ENCODE measurements at places on chromosomes 1 and 21.
A peak's percentile ranks its signal among the peaks of the same experiment; 100 is the strongest.

DNA sequence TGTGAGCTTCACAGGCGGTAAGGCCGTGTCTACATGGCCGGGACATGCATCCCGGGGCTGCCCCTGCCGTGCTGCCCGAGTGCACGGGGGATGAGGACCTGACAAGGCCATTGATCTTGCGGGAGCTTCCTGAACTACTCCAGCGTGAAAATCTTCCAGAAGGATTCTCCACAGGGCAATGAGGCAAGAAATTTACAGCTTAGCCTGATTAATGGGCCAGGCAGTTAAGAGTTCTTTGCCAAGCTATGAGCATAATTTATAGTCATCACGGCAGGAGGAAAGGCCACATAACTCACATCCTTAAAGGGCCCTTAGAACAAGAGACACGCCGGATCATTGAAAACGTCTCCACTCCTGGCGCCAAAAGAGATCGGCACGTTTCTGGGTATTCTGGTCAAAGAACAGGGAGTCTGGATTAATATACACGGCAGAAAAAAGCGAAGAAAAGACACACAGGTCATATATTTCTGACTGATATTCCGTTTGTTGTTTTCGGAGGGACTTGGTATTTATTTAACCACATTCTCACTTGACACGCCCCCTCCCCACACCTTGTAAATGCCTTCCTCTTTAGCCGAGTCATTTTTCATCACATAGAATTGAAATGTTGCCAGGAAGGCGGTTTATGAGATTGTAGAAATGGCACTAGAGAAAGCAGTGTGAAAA is 180.5 kb downstream of the DYRK1A start:
- no peak for DNase-seq

GRCh38 chr1:227280836-227281235 is 37.5 kb downstream of the CDC42BPA start:
- no peak for DNase-seq

GRCh38 chr1:12461754-12462153 is 156.3 kb downstream of the DHRS3 start:
- no peak for DNase-seq

DNA sequence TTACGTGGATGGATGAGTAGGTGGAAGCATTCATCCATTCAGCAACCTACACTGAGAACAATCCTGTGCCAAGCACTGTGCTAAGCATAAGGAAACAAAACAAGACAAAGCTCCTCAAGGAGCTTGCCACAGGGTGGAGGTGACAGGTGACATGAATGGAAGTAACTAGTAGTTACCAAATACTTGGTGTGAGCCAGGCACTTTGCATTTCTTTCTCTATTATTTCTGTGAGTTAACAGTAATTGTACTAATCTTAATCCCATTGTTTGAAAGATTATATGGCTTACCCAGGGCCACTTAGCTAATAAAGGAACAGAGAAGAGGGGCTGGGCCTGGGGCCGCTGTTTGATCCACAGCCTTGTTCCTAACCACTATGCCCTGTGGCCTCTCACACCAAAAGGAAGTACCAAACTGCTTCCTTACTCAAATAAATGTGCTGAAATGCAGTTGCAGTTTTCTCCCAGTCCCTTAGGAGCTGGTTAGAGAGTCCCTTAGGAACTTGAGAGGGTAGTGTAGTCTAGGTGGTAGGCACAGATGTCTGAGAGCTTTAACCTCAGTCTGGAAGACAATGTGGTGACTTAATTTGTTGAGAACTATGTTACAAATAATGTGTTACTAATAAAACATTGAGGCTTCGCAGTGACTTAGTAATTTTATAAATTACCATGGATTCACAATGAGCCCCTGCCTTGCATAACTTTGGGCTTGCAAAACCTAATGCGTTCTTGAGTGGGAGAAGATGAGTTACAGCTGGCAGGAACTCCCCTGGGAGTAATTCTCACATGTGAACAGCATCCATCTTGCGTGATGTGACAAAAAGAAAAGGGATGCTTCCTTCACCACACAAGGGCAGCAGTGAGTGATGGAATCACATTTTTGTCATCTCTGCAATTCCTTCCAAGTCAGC is 69.8 kb downstream of the MPZL1 start:
- DNase-seq = no peak

DNA sequence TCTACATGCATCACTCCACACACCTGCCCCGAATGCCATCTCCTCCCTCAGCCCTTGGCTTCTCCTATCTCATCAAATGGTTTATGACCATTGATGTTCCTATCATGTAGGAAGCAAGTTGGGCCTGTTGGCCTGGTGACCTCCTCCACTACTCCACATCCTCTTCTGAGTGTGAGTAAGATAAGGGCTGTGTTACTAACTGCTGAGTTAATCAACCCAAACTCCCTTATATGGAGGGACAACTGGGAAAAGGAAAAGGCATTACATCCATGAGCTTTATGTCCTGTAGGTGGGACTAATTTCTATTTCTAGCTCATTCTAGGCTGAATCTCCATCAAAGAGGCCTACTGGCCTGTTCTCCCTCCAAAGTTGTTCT is 57.6 kb downstream of the WLS start:
- DNase-seq = no peak

DNA sequence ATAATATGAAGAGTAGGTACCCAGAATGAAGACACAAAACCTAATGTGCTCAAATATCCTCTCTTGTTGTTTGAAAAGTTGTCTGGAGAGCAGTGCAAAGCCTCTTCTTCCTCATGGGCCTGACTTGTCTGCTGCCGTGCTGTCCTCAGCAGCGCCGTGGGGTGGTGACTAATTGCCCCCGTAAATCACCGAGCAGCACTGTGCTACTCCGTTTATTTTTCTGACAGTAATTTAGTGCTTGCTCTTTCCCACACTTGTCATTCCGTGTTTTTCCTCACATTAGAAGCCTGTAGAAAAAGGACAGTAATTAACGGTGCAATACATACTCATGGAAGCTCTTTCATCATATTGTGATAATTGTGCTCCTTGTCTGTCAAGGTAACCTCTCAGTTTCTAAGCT is 114.8 kb upstream of the BARHL2 start:
- no peak for DNase-seq

GRCh38 chr1:43431676-43432075 is 22.1 kb downstream of the HYI start:
- DNase-seq = no peak

GRCh38 chr1:231931146-231931545 is 304.6 kb downstream of the DISC1 start:
- DNase-seq = no peak

- DNase-seq = no peak
These were observed 26.1 kb upstream of the GPR153 start for GRCh38 chr1:6287029-6287428.

- no peak for DNase-seq
These were observed 20.8 kb downstream of the FRRS1 start for GRCh38 chr1:99745684-99746083.

GRCh38 chr1:27001570-27002360 is 8.3 kb downstream of the TRNP1 start:
- DNase-seq = no peak

GRCh38 chr1:166032572-166033371 is 134.0 kb downstream of the FAM78B start:
- no peak for DNase-seq

DNA sequence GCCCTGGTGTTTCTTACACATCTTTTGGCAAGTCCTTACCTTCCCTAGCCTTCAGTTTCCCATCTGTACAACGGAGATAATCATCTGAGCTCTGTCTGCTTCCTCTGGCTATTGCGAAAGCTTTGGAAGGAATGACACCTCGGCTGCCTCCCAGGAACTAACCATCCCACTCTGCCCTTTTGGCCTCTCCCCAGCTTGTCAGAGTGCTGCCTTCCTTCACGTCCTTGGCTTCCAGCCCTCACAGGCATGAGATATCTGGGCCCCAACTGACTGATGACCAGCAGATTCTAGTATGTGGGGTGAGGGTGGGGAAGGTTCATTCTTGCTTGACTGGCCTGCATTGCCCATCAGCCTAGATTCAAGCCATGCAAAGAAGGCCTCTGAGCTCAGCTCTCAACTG is 253.1 kb upstream of the FGGY start:
- no peak for DNase-seq

- DNase-seq = no peak
These were observed 13.3 kb downstream of the VN1R5 start for GRCh38 chr1:247269133-247269532.

DNA sequence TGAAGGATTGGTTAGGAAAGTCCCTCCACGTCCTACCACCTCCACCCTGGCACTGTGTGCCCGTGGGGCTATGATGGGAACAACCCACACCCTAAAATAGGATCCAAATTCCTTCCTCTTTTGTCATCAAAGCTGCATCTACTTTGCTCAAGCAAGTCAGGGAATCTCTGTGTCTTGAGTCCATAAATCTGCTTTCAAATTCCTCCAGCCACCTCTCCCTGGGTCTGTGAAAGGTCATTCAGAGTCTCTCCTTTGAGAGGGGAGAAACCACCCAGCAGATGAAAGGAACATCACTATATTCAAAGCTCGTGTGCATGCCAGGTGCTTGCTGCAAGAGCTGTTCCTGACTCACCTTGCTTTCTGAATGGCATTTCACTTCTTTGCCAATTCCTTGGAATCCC is 243.6 kb downstream of the TM2D1 start:
- DNase-seq = no peak

GRCh38 chr21:18142655-18143054 is 102.0 kb upstream of the CHODL start:
- no peak for DNase-seq

GRCh38 chr1:77421504-77422233 is 139.8 kb downstream of the AK5 start:
- DNase-seq = no peak

DNA sequence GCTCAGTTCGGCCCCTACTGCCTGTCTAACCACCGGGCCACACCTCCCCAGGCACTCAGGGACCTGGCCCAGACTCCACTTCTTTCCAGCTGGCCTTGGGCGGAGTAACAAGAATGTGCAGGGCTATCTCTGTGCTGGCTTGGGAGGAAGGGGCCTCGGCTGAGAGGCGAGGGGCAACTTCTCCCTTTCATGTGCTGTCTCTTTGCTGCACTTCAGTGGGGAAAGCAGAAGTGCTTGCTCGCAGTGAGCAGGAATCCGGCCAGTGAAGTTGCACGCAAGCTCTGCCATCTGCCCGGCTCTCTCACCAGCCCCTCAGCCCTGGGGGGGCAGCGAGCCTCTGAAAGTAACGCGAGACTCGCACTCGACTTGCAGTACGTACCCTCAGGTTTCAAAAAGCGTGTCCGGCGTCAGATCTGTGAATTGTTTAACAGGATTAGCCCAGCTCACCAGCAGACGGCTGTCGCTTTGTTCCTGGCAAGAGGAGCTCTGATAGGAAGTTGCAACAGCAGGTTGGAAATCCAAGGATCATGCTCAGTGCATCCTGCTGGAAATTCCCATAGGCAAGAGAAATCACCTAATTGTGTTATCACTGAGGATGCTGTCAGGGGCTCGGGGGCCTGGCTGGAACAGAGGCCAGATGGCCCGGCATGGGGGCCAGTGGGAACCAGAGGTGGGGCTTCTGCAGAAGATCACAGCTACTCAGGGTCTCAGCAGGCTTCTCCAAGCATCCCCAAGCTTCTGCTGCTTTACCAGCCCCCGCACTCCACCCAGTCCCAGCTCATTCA is 221.1 kb downstream of the NPHP4 start:
- no peak for DNase-seq

DNA sequence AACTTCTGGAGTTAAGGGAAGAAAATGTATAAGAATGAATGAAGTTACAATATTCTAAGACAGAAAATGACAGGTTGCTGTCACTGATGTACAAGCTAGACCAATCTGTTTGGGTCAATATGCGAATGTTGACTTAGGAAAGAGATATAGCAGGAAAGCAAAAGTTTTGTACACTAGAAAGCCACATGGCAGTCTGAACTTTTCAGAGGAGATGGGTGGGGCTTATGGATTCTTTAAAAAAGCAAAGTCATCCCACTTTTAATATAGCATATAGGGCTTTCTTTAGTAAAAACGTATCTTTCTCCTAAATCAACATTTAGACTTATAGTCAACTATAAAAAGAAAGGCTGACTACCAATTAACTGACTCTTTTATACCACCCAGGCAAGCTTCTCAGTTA is 381.2 kb downstream of the PTPRC start:
- no peak for DNase-seq

GRCh38 chr1:31987135-31987619 is 26.5 kb upstream of the KHDRBS1 start:
- no peak for DNase-seq

DNA sequence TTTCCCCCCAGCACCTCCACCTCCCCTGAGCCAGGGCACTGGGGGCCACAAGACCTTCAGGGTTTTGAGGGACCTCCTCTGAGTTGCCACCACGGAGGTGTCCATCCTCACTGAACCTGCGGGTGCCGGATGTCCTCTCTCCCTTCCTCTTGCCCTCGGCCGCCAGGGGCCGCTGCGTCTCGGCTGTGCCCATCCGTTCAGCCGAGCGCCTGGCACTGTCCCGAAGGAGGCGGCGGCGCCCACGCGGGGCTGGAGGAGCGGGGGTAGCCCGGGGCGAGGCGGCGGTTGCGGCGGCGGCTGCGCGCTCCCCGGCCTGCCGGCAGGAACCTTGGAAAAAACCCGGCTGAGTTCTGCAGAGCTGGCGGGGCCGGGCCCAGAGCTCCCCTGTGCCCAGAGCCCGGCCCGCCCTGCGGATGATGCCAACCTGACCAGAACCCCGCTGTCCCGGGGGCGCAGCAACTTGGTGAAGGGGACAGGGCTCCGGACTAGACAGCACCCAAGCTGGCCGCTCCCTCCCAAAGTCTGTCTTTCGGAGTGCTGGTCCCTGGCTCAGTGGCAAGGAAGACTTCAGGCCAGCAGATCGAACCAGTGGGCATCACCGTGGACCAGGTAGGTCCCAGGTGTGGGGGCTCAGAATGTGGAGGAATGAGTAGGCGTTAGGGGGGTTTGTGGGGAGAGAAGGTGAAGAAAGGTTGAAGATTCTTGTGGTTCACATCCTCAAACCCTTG is 3.7 kb upstream of the PPM1J start:
- DNase-seq = peak; percentile 65

DNA sequence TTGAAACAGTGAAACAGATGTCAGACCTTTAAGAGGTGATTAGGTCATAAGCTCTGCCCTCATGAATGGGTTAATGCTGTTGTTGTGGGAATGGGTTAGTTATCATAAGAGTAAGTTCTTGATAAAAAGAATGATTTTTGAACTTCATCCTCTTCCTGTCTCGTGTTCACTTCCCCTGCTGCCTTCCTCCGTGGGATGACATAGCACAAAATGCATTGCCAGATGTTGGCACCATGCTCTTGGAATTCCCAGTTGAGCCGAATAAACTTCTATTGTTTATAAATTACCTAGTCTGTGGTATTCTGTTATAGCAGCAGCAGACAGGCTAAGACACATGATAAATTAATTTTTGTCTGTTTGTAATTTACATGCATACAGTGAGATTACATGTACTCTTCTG is 112.0 kb upstream of the LRRC7 start:
- no peak for DNase-seq

DNA sequence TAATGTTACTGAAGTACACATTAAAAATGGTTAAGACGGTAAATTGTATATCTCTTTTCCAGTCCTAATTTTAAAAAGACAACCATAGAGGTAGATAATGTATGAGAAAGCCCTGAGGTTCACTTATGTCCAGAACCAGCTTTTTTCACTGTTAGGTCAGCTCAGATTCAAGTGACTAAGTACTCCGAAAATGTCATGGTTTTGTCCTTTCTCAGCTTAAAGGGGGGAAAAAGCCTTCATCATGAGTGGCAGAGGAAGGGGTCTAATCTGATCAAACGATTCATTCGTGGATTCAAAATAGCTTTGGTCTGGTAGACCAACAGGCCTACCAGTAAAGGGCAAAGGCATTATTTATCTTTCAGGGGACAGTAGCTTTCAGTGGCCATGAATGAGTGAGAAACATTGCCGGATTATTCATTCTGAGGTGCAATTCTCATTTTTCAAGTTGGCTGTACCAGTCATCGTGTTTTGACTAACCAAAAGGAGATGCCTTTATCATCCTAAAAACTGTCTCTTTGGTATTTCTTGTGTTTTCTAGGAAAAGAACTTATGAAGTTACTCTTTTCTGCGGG is 208.4 kb downstream of the HHIPL2 start:
- DNase-seq = no peak

All from activated gamma-delta T cell treated with anti-CD3 and anti-CD28 coated beads, Interleukin-2, amount 50 U/mL, for 16 hours (primary cell).